Fibroblast of lung (primary cell): ENCODE measurements at places on chromosomes 5 and 9.

- no peak for DNase-seq
These were observed 44.0 kb downstream of the C9orf85 start for GRCh38 chr9:71955300-71955915.

DNA sequence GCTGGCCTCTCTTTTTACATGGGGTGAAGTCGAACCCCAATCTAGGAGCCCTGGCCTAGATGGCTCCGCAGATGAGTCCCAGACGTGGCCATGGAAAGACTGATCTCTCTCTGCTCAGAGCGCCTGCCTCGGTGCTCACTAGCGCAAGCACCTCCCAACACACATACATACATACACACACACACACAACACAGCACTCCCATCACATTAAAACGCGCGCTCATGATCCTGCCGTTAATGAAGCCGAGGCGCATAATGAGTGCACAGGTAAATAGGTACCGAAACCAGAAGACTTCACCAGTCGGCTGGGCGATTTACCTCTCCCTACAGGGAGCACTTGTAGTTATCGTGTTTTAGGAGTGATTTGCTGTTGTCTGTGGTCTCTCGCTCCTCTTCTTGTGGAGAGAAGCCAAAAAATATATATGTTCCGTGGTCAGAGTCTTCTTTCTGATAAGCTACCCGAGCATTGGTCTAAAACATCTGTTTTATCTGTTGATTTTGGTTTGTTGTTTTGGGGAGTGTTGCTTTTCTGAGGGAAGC is 207.7 kb downstream of the MEF2C start:
- peak; percentile 75 for DNase-seq

DNA sequence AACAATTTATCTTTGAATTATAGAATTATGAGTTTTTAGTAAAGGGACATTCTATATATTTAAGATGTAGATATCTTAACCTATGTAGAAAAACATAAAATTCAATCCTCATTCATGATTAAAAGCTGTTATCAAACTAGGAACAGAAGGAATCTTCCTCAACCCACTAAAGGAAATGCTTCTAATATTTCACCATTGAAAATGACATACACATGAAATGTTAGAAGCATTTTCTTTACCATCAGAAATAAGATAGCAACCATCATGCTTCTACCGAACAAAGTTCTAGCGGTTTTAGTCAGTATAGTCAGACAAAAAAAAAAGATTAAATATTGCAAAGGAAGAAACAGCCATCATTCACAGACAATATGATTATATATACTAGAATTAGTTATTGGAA is 32.2 kb downstream of the SHOC1 start:
- DNase-seq, result peak; percentile 20

DNA sequence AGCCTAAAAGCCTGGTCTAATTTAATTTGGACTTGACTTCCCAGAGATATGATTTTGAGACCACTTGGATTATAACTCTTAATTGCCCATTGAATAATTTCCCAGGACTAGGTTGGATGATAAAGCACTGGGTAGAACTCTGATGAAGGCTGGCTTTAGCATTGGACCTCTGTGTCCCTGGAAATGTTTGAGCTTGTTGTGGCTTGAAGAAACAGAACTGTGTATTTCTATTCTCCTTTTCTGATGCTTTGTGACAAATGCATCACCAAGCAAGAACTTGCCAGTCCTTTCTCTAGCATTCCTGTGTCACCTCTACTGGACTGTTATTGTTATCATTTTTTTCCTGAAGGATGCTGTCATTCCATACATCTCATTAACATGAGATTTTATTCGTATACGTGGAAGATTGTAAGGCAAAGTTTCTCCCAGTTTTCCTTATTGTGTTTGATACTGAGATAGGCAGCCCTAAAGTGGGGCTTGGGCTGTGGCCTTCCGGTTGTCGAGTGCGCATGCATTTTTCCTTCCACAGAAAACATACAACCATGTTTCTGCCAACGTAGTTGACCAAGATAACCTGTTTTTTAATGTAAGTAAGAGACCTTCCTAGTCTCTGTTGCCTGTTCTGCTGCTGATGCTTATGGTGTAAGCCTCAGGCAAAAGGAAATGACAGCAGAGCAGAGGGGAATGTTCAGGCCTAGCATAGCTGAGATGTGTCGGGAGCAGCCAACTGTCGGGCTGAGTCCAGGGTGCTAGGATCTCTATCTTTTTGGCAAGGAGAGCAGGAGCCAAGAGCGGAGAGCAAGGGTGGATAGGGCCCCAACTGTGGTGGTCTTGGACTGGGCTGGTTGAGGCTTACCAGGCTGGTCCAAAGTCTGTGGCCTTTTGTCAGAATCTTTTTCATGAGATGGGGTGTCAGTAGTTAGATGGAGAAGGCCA is 2.3 kb downstream of the NTRK2 start:
- DNase-seq, result no peak

GRCh38 chr9:34555002-34555348 is 32.2 kb upstream of the ENHO start:
- no peak for DNase-seq

- DNase-seq, result no peak
These were observed 57.5 kb downstream of the DRD1 start for GRCh38 chr5:175386526-175386925.

- DNase-seq, result no peak
These were observed 244.0 kb downstream of the SEC61B start for GRCh38 chr9:99466104-99466503.

- no peak for DNase-seq
These were observed 16.4 kb upstream of the RPS14 start for GRCh38 chr5:150465927-150466326.

- DNase-seq, result no peak
These were observed 172.1 kb downstream of the BAAT start for GRCh38 chr9:101212661-101213060.

- no peak for DNase-seq
These were observed 16.5 kb upstream of the DMRT3 start for GRCh38 chr9:959914-960313.

DNA sequence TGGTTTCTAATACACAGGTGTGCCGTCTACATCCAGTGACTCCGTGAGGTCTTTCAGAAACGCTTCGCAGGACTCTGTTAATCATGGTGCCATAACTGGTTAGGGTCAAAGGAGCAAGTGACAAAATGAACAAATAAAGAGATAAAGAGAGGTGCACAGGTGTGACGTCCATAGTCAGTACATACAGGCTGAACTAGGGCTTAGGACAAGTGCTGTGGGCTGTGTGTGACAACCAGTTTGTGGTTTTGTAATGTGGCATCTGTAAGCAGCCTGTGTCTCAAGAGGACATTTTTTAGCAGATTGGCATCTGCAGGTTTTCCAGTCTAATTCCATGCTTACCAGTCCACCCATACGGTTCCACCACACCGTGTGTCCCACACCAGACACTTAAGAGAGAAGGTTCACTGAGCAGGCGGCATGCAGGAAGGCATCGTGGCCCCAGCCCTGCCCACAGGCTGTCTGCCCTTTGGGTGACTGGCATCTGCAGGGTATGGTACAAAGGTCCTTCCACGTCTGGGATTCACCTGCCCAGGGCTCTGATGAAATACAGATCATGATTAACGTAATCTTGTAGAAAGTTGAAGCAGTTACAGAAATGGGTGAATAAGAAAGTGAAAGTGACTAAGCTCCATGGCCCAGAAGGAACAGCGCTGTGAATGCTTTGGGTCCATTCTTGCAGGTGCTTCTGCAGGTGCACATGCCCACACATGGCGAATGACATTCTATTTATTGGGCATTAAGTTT is 26.9 kb downstream of the SRD5A1 start:
- DNase-seq, result no peak

- no peak for DNase-seq
These were observed 463.7 kb upstream of the WWC1 start for GRCh38 chr5:167827766-167828165.

DNA sequence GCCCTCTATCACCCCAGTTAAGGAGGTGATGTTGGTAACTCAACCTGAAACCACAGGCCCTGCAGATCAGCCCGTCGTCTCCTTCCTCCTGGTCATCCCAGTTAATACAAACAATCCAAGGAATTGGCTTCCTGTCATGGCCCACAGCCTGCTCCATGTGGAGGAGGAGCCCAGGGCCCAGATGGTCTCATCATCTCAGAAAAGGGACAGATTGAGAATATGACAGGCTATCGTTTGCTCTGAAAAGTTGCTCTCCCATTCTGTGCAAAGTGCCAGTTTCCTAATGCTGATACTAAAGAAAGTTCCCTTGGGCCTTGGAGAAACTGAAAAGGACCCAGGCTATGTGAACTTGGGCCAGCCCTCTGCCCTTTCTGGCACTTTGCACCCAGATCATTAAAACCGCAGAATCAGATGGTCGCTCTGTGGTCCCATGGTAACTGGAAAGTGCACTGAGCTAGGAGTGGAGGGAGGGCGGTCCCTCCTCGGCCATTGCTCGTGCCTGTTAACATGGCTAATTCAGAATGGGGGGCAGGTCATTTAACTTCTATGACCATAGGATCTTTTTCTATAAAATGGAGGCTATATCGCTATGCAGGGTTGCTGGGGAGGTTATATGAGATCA is 675 bp upstream of the SPAAR start:
- DNase-seq, result no peak

DNA sequence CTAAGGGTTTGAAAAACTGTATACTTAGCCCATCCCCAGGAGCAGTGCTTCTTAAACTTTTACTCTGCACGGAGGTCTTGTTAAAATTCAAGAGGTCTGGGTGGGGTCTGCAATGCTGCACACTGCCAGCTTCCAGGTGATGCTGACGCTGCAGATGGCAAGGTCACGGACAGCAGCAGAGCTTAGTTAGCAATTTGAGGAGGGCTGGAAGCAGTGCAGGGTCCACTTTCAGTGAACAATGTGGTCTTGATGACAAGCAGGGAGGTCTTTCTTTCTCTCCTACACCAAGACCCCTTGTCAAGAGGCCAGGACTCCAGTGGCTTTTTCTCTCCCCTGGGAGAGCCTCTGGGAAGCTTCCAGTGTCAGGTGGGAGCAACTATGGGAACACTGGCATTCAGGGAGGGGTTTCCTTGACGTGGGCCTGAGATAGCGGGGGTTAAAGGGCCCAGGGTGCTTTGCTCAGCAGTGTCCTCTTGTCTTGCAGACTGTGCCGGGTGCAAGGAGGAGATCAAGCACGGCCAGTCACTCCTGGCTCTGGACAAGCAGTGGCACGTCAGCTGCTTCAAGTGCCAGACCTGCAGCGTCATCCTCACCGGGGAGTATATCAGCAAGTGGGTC is 65.0 kb upstream of the AFAP1L1 start:
- peak; percentile 24 for DNase-seq

- DNase-seq, result peak; percentile 89
These were observed at the start of gene TNC for GRCh38 chr9:115117999-115118878. TNC (minus strand) TSS chr9:115118157; CDS start chr9:115091018, 27,139 bp downstream.

- peak; percentile 56 for DNase-seq
These were observed 87.5 kb upstream of the SSBP2 start for GRCh38 chr5:81838307-81838906.

DNA sequence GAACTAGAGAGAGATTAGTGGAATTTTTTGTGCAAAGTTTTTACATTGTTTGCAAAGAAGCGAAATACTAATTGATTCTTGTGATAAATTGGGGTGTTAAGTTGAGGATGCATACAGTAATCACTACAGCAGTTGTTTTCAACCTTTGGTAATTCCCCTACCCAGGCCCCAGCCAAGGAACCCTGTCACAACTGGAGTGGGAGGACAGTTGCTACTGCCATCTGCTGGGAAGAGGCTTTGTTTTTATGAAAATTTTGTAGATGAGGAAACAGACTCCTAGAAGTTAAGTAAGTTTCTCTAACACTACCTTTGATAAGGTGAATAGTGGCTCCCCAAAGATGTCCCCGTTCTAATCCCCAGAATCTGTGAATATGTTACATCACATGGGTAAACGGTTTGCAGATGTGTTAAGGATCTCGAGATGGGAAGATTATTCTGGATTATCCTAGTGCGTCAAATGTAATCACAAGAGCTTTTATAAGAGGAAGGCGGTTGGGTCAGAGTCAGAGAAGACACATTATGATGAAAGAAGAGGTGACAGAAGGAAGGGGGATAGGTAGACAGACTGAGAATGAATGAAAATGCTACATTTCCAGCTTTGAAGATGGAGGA is 34.0 kb upstream of the PPP1R2B start:
- DNase-seq, result peak; percentile 20

DNA sequence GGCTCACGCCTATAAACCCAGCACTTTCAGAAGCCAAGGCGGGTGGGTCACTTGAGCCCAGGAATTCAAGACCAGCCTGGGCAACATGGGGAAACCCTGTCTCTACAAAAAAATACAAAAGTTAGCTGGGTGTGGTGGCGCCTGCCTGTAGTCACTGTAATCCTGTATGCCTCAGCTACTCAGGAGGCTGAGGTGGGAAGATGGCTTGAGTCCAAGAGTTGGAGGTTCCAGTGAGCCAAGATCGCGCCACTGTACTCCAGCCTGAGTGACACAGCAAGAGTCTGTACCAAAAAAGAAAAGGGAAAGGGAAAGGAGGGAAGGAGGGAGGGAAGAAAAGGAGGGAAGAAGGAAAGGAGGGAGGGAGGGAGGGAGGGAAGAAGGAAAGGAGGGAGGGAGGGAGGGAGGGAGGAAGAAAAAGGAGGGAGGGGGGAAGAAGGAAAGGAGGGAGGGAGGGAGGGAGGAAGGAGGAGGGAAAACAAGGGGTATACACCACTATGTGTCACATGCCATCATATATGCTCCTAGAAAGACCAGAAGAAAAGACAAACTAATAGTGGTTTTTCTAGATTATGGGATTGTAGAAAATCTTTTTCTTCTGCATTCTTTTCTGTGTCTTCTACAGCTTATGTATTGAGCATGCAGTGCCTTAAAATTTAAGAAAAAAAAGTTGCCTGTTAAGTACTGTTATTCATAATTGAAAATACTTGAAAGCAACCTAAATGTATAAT is 240.1 kb downstream of the DENND1A start:
- no peak for DNase-seq

DNA sequence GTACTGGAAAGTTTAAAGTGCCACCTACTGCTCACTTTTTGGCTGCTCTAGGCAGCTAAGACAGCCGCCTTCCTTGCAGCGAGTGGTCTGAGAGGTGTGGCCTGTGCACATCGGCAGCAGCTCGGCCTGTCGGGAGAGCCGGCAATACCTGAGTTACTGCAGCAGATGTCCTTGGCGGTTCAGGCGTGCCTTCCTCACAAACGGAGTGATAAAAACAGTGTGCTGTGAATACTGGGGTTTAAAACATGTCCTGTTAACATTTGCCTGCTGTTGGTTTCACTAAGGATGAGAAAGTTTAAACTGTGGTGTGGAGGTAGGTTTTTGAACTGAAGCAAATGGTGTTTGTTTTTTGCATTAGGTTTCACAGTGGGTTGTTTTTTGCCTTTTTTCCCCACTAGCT is 12.9 kb downstream of the TRAF2 start:
- DNase-seq, result no peak

DNA sequence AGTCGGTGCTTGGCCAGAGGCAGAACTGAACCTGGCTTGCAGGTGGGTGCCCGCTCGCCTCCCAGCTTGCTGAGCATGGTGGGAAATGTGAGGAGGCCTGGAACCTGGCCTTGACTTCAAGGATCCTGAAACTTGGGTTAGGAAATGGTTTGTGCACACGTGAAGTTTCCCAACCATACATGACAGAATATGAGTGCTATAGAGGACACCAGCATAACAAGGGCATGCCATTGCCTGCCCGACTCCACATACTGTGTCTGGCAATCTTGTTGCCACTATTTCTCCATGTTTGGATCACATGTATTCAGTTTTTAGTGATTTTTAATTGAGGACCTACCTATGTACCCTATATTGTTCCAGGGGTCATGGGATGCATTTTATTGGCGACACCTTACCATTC is 177.6 kb upstream of the ANKRD55 start:
- no peak for DNase-seq

GRCh38 chr5:57259704-57260103 is 85.8 kb downstream of the GPBP1 start:
- DNase-seq, result no peak
